ENCODE measurements at places on chromosomes 11 and 22. TPM values are rescaled to one million over a fixed set of nuclear protein-coding genes. Genes with fewer than 3 reads are reported as not detected.

DNA sequence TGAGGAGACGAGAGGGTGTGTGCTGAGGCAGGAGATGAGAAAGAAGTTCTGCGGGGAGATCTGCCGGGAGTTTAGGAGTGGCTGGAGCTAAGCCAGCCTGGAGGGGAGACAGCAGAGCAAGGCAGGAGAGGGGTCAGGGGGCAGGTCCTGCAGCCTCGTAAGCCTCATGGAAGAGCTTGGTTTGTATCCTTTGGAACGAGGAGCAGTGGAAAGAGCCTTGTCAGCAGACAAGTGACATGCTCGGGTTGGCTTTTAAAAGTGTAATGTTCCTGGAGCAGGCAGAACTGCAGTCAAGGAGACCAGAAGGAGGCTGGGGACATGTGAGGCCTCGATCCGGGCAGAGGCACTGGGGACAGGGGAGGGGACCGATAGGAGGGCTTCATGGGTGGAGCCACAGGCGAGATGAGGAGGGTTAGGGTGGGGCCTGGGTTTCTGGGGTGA lies 21.4 kb upstream of the TUB start:
- DNase-seq = no peak

PRG3 gene
- total RNA-seq = not detected

KIRREL3 gene
- not detected for total RNA-seq

FANCF gene
- total RNA-seq = 5.0 TPM

GRCh38 chr11:69462106-69462951 lies 19.1 kb upstream of the LINC01488 start:
- no peak for DNase-seq

- DNase-seq = no peak
Measured at GRCh38 chr22:44634426-44635321, 67.3 kb upstream of the PRR5 start.

DNA sequence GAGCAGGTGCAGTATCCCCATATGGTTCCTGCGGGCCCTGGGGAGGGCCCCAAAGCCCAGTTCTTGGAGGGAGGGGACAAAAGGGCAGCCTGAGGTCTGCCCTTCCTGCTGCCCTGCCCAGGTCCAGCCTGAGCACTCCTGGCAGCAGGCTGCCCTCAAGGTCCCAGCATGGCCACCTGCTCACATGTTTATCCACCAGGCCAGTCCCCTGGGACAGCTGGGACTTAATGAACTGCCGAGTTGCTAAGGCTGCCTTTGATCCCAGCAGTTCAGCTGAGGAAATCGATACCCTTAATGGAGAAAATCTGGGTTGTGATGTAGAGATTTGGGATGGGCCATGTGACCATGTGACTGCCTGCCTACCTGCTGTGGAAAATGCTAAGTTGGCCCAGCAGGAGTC lies 146.2 kb downstream of the TRIM29 start:
- no peak for DNase-seq

Data from PC-3 (cell line).